SJSA1 (cell line): ENCODE measurements at places on chromosomes 2 and 18. TPM values are rescaled to one million over a fixed set of nuclear protein-coding genes. Genes with fewer than 3 reads are reported as not detected.

HJURP gene
- 73.2 and 81.4 TPM in 2 replicates for total RNA-seq

GAD1 gene
- 0.21 and 2.8 TPM in 2 replicates for total RNA-seq

TEX44 gene
- total RNA-seq, result not detected in 2 replicates

DNA sequence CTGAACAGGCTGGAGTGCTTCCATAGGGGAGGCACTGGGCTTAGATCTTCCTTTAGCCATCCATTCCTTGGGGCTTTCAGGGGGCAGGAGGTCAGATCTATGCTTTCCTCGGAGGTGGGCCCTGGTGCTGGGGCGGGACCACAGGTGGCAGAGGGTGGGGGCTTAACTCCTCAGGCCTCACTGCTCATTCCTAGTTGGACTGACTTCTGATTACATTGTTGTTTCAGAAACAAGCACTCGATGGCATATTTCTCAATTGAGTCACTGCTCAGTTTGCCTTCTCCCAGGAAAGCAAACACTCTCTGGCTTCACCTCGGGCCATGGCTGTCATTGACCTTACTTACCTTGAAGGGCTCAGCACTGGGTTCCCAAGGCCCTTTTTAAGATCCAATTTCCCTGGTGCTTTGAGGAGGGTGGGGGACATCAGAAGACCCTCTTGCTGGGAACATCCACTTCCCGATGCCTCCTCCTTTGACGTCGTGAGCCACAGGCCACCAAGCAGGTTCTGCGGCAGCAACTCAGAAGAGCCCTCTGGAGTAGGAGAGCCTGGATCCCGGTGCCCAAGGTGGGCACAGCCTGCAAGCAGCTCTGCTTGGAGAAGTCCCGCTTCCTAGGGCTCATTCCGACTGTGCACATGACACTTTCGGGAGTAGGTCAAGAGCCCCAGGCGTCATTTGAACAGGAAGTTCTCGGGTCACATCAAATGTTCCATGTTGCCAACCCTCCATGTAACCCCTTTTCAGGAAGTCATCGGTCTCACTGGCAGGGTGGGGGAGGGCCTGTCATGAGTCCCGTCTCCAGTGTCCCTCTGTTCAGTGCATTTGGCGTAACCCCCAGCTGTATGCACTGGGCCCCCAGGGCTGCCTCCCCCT is 40.6 kb downstream of the SDC1 start:
- DNase-seq, result peak; percentile 79

GRCh38 chr2:149364839-149365238 is 34.5 kb downstream of the LYPD6 start:
- no peak for DNase-seq

GRCh38 chr2:71528131-71528591 is 74.8 kb downstream of the DYSF start:
- no peak for DNase-seq

DNA sequence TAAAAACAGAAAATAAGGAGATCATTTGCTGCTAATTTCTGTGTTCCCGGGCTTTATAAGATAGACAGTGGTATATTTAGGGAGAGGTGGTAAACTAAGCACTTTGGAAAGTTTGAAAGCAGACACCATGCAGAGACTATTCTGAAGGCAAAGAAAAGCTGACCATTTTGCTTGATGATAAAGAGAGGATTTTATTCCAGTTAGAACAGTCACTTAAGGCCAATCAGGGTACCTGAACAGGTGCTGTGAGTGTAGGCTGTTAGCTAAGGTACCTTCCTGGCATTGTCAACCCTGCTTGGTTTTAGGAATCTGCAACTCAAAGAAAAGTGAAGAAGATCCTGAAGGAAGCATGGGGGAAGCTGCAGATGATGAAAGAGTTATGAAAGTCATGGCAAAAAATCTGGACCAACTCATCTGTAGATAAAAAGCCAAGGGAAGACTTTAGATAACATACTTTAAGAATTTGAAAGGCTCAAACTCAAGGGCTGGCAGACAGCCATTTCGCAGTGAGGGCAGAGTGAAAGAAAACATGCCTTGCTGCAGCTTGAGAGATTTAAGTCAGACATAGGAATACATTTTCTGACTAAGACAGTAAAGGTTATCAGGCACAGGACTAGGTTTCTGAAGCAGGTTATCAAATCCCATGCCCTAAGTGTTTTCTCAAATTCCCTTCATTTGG is 80.1 kb upstream of the ARL5A start:
- no peak for DNase-seq

DNA sequence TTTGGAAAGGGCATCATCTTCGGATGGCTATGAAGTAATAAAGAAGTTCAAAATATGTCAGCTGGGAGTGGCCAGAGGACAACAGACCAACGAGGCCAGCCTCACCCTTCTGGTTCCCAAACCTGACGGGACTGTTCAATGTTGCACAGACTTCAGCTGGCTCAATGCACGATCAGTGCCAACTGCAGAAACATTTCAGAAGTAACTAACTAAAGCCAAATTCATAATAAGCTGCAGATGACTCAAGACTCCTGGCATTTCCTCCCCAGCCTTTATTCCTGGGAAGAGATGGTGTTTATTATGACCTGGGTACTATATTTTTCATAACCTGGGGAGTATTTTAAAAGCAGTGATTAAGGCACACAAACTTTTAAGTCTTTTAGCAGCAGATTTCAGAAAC is 3.8 kb upstream of the ATP6V1C2 start:
- DNase-seq, result peak; percentile 37

GRCh38 chr2:200135082-200135481 is 171.4 kb upstream of the SPATS2L start:
- DNase-seq, result no peak

- no peak for DNase-seq
Measured at GRCh38 chr2:20188851-20189250, 36.1 kb downstream of the SDC1 start.

- DNase-seq, result no peak
Measured at GRCh38 chr2:230600285-230600684, 112.4 kb upstream of the CAB39 start.
